Vein endothelial cell (primary cell): ENCODE measurements at places on chromosomes 4 and X. TPM values are rescaled to one million over a fixed set of nuclear protein-coding genes. Genes with fewer than 3 reads are reported as not detected.

SLIT2 gene
- 1.6 and 2.9 TPM in 2 replicates for total RNA-seq

SOWAHB gene
- total RNA-seq: not detected in 2 replicates

LIMCH1 gene
- 31.0 and 53.1 TPM in 2 replicates for total RNA-seq

CT45A2 gene
- not detected in 2 replicates for total RNA-seq

PRR32 gene
- total RNA-seq: not detected in 2 replicates

CD40LG gene
- not detected in 2 replicates for total RNA-seq

STBD1 gene
- total RNA-seq: 0.98 and 1.7 TPM in 2 replicates

SHROOM2 gene
- 15.5 and 17.0 TPM in 2 replicates for total RNA-seq

NUP62CL gene
- not detected in 2 replicates for total RNA-seq

RTL5 gene
- 0.33 and 0.38 TPM in 2 replicates for total RNA-seq

G3BP2 gene
- 220 and 229 TPM in 2 replicates for total RNA-seq

SYNPO2 gene
- total RNA-seq: 0.19 and 0.65 TPM in 2 replicates

AGA gene
- total RNA-seq: 24.0 and 26.8 TPM in 2 replicates

MAGEA2 gene
- total RNA-seq: not detected in 2 replicates

ZFYVE28 gene
- total RNA-seq: 8.5 and 11.4 TPM in 2 replicates

USP17L12 gene
- total RNA-seq: not detected in 2 replicates

HEPH gene
- total RNA-seq: 0.48 and 1.3 TPM in 2 replicates

GPM6B gene
- total RNA-seq: under 0.01 and 0.33 TPM in 2 replicates

PARM1 gene
- total RNA-seq: 0.19 and 0.33 TPM in 2 replicates

GABRB1 gene
- total RNA-seq: not detected in 2 replicates
